ACHN (cell line): ENCODE measurements at places on chromosomes 1 and 21.
A peak's percentile ranks its signal among the peaks of the same experiment; 100 is the strongest.

DNA sequence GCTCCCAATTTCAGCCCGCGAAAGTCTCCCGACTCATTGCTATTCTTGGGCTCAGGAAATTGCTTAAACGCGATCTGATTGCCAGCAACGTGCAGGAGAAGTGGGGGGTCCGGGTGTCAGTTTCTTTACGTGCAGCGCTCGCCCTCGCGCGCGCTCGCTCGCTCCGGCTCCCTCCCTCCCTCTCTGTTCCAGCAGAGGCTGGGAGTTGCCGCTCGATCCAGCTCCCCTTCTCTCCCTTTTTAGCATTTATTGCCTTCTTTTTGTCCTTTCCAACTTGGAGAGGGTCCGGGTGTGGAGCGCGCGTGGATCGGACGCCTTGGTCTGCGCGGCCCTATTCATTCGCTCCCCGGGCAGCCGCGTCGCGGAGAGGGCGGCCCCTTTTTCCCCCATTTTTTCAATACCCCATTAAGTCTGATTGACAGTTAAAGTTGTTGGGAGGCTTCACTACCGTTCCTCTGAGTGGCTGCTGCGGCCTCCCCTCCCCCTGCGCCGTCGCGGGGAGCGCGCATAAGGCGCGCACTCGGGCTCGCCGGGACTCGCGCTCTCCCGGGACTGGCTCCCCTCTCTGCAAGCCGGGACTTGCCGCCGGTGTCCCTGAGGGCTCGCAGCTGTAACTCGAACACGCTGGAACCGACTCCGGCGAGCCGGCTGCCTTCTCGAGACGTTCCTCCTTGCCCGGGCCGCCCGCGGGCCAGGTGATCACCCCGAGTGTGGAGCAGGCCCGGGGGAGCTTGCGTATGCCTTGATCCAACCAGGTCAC, at the start of gene DHRS3:
TSS of gene DHRS3 (minus strand) at position 310 of the 760 bp plus-strand sequence. CDS start 862 bp downstream, outside the sequence.
- peak; percentile 81 for DNase-seq

GRCh38 chr1:152996633-152997400, 4.7 kb upstream of the SPRR3 start:
- no peak for DNase-seq

DNA sequence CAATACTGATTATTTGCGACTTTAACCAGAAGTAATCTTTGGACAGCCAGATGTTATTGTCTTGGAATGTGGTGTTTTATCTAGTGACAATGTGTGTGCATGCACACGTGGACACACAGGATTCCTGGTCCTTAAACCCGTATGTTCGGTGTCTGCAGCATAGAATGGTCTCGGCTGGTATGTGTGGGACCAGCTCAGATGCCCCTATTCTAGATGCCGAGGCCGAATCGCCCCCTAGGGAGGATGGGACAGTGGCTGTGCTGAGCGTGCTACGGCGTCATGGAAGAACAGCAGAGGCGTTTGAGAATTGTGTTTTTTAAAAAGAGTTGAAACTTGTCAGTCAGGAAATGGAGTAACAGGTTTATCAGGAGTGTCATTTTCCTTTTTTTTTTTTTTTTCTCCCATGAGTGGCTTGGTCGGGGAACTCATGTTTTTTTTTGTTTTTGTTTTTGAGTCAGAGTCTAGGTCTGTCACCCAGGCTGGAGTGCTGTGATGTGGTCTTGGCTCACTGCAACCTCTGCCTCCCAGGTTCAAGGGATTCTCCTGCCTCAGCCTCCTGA, 30.1 kb downstream of the SKI start:
- no peak for DNase-seq

GRCh38 chr1:211588711-211589110, 9.8 kb upstream of the SLC30A1 start:
- DNase-seq: no peak
